Retinal pigment epithelial cell (primary cell): ENCODE measurements at places on chromosomes 3 and 15.
A peak's percentile ranks its signal among the peaks of the same experiment; 100 is the strongest.

DNA sequence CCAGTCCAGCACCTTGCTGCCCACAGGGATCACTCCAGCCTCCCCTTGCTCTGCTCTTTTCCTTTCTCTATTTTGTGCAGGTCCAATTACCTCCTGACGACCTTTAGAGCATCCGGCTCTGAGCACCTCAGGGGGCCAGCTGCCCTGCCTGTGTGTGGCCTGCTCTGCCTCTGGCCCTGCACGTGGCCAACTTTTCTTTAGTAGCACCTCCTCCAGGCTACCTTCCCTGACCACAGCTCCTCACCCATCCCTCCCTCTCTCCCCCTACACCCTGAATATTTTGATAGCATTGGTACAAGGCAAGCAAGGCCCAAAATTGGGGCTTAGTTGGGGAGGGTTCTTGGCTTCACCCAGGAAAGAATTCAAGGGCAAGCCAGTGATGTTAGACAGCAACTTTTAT lies 66.9 kb upstream of the PRR20G start:
- DNase-seq = no peak

GRCh38 chr15:57190208-57190607 lies 186.1 kb upstream of the CGNL1 start:
- no peak for DNase-seq

GRCh38 chr3:76495216-76495615 lies 544.7 kb upstream of the ROBO2 start:
- DNase-seq = no peak

GRCh38 chr3:13451301-13451673 lies 28.8 kb upstream of the HDAC11 start:
- no peak for DNase-seq

GRCh38 chr3:56219894-56220805 lies 248.1 kb downstream of the ERC2 start:
- peak; percentile 26 for DNase-seq

DNA sequence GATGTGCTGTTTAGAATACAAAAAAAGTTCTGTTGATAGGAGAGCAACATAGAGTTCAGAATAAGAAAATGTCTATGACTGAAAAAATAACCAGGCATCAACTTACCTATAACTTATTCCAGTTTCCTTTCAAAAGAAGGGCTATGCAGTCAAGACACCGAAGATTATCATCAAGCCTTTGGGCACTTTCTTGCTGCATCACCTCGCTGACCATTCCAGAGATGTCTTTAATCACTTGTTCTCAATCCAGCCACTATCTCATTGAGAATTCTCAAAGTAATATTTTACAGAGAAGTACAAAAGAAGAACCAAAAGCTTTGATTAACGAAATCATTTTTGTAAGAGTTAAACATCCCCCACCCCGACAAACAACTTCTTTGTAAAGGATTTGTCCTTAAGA lies 198.3 kb upstream of the P2RY1 start:
- no peak for DNase-seq

DNA sequence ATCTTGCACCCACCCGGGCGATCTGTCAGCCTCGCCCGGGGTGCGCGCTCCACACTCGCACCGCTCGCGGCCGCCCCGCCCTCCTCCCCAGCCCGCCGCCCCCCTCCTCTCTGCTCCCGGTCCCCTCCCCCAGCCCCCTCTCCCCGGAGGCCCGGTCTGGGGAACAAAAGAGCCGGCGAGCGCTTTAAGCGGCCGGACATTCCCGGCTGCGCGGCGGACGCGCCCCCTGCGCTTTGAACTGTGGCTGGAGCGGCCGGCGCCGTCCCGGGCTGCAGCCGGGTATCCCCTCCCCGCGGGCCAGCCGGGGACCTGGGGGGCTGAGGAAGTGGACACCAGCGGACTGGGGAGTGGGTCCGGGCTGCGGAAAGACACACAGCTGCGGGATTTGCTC lies at the start of gene IGDCC3:
TSS of gene IGDCC3 (minus strand) at position 27 of the 391 bp plus-strand sequence. CDS start 214 bp downstream, outside the sequence.
- DNase-seq = no peak

GRCh38 chr3:141965471-141965870 lies 89.0 kb downstream of the ATP1B3 start:
- no peak for DNase-seq

GRCh38 chr3:65006300-65006739 lies 318.5 kb upstream of the ADAMTS9 start:
- no peak for DNase-seq

DNA sequence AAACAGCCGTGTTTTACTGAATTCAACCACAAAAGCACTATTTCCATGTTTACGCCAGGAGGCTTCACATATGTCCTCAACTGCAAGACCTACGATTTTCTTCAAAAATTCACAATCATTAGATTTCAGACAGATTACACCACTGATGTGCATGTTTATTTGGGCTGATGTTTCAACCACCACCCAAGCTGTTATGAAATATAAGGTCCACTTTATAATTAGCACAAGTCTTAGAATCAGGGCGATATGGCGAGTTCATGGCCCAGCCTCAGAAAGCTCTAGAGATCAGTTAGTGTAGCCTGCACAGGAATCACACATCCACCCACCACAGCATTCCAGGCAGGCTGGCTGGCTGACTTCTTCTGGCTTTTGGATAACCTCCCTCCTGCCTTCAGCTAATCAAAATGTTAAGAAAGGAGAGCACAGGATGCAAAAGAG lies 15.4 kb downstream of the SH3BP5 start:
- DNase-seq = no peak

DNA sequence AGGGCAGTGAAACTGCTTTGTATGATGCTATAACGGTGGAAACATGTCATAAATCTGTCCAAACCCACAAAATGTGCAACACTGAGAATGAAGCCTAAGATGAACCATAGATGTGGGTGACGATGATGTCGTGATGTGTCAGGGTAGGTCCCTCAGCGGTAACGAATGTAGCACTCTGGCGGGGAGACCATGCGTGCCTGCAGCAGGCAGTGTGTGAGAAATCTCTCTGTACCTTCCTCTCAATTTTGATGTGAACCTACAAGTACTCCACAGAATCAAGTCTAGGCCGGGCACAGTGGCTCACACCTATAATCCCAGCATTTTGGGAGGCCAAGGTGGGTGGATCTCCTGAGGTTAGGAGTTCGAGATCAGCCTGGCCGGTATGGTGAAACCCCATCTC lies 268.2 kb upstream of the LYSMD4 start:
- DNase-seq = no peak

DNA sequence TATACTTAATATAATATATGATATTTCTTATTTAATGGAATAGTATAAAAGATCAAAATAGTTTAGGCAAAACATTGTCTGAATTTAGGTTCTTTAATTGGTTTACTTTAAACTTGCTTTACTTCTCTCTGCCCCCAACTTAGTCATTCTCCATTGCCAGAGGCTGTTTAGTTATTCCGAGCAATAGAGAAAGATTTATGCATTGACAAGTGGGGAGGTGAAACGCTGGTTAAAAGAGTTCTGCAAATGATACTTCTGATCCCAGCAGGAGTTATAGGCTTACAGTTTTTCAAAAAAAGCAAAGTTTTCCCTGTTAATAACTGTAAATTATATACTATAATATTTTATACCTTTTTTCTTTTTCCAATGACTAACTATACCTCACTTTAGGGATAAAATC lies 145.4 kb downstream of the EPHA3 start:
- no peak for DNase-seq

DNA sequence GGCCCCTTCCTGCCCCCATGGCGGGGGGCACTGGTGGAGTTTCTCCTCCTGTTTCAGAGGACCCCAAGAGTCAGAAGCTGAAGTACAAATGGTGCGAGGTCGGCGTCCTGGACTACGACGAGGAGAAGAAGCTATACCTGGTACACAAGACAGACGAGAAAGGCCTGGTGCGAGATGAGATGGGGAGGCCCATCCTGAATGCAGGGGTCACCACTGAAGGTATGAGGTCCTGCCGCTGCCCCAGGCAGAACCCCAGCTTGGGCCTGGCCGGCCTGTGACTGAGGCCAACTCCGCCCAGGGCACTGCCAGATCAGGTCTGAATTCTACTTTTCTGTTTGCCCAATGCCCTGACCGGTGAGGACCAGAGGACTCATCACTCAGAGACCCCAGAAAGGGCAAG lies 15.0 kb downstream of the DNAH1 start:
- no peak for DNase-seq

- DNase-seq = no peak
Measured at GRCh38 chr3:182568876-182569275, 224.4 kb upstream of the ATP11B start.

DNA sequence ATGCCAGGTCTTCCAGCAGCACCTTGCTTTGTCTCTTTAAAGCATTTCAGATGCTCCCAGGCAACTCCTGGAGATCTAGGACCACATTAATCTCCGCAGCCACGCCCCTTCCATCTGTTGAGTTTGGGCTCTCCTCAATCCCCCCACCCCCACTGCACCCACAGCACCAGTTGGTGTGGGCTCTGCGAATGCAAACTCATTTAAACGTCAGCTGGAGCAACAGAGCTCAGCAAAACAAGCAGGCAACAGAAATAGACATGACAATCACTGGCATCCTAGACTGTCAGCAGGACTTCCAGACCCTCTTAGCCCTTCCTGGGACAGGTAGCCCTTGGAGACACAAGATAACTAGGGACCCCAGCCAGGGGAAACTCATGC lies 106.9 kb downstream of the LSM3 start:
- DNase-seq = no peak

DNA sequence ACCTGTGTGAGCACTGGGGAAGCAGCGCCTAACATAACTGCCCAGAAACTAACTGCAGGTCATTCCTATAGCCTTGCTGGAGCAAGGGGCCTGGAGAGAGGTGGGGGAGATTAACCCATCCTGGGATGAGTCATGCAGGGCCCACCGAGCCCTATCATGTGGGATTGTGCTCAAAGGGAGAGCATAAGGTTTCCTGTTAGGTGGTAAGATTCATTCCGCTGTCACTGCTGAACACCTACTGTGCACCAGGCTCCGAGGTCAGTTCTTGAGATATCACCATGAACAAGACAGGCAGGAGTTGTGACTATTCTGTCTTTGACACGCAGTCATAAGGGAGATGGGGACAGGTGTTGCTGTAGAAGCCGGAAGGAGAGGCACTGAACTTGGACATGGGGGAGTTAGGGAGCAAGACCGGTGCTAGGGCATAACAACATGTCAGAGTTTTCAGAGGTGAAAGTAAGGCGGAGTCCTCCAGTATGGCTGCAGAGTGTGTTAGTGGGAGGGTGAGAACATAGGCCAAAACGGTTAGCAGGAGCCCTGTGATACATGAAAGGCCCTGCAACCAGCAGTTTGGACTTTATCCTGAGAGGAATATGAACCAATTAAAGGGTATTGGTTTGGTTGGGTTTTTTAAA lies 2.4 kb downstream of the SLC25A38 start:
- no peak for DNase-seq

GRCh38 chr3:160106905-160107861 lies 118.0 kb upstream of the C3orf80 start:
- DNase-seq = no peak

GRCh38 chr15:29018120-29018805 lies 132.5 kb downstream of the APBA2 start:
- no peak for DNase-seq

- no peak for DNase-seq
Measured at GRCh38 chr3:32111560-32111959, 5.1 kb downstream of the GPD1L start.

GRCh38 chr3:71393093-71393492 lies 190.4 kb downstream of the FOXP1 start:
- DNase-seq = no peak

- peak; percentile 87 for DNase-seq
Measured at GRCh38 chr15:35141743-35142471, 56.8 kb upstream of the NANOGP8 start.

- no peak for DNase-seq
Measured at GRCh38 chr3:67635257-67635656, 19.2 kb downstream of the SUCLG2 start.

- DNase-seq = no peak
Measured at GRCh38 chr3:194139814-194140391, 4.0 kb downstream of the HES1 start.

- no peak for DNase-seq
Measured at GRCh38 chr3:167874671-167875372, 139.3 kb downstream of the SERPINI1 start.

- DNase-seq = no peak
Measured at GRCh38 chr3:132435911-132436425, 18.7 kb downstream of the DNAJC13 start.

- DNase-seq = no peak
Measured at GRCh38 chr3:127488141-127488672, 102.3 kb downstream of the TPRA1 start.

DNA sequence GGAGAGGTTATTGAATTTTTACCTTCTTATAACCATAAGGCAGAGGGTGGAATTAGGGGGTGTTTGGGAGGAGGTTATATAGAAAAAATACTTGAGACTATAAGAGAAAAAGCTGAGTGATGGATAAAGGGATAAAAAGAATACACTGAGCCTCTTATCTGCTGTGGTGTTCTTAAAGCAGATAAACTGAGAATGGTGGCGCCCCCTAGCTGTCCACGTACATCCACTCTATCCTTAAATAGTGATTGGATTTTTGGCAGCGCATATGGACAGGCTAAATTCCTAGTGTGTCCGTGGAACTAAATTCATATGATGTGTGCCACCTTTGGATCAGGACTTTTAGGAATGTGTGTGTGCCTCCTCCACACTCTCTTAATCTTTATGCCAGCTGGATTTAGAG lies 121.1 kb downstream of the OXSM start:
- DNase-seq = no peak

- DNase-seq = no peak
Measured at GRCh38 chr3:121979246-121979645, 42.8 kb downstream of the ILDR1 start.

GRCh38 chr3:197753263-197753662 lies 3.6 kb downstream of the FYTTD1 start:
- DNase-seq = no peak

- no peak for DNase-seq
Measured at GRCh38 chr3:150077581-150078247, 107.0 kb upstream of the PFN2 start.

- DNase-seq = no peak
Measured at GRCh38 chr3:80788914-80789313, 972.5 kb downstream of the GBE1 start.

DNA sequence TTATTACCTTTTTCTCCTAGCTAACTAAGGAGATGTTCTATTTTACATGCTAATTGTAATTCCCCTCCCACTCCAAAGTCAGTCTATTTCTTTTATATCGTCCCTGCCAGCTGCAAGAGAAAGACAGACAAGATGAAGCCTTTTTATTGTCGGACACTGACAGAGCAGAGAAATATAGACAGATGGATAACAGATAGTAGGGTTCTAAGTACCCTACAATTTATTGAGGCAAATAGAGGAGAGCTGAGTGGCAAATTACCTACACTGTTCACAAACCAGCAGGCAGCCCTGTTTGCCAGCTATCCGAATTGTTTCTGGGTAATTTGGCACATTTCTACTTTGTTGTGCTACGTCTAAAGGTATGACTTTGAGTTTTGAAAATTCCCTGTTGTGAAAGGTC lies 392.3 kb upstream of the ZNF717 start:
- no peak for DNase-seq
